ENCODE measurements at places on chromosomes 1 and 21.

DNA sequence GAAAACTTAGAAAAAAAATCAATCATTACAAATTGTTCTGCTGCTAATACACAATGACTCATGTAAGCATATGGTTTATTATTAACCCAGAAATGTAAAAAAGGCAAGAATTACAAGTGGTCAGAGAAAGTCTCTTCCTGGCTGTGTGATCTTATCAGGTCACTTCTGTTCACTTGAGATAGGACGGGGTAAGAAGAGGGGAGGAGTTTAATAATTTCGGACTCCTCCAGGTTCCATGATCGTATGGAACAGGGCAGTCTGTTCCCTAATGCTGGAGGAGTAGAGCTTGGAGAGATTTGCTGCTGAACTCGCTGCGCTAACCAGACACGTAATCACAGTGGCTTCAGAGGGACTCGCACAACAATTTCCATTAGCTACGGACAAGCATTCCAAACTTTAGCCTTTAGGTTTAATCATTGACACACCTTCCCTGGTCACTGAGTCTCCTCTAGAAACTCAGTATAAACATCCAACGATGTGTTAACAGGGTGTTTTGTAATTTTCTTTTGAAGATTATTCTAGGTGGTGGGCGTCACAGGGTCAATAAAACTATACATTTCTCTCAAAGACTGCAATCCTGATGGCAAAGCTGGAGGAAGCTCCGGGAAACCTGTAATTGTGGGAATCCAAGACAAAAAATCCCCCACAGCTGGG is 1.3 kb downstream of the CRYZ start:
- no peak for DNase-seq

- no peak for DNase-seq
These were observed 22.4 kb downstream of the CAPZB start for GRCh38 chr1:19462781-19463503.

DNA sequence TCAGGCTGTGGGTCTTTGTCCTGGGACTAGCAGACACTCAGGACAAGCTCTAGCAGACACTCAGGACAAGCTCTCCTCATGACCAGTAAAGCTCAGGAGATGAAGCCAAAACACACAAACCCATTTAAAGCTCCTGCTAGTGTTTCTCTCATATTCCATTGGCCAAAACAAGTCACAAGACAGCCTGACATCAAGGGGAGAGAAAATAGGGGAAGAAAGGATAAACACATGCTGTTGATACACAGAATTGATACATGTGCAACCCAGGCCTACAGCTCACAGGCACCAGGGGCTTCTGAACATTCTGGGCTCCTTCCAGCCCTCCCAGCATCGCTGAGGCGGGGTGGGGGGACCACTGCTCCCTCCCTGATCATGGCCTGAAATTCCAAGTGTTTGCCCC is 35.3 kb downstream of the ATF3 start:
- DNase-seq, result no peak

- no peak for DNase-seq
These were observed 27.5 kb upstream of the GPR88 start for GRCh38 chr1:100510451-100510850.

GRCh38 chr1:223700388-223700918 is 11.9 kb upstream of the CAPN2 start:
- no peak for DNase-seq

- no peak for DNase-seq
These were observed 69.3 kb downstream of the SLC25A24 start for GRCh38 chr1:108130794-108131193.

- no peak for DNase-seq
These were observed 12.9 kb upstream of the GJA5 start for GRCh38 chr1:147773215-147773715.

GRCh38 chr1:30596470-30596869 is 126.9 kb downstream of the MATN1 start:
- DNase-seq, result no peak

DNA sequence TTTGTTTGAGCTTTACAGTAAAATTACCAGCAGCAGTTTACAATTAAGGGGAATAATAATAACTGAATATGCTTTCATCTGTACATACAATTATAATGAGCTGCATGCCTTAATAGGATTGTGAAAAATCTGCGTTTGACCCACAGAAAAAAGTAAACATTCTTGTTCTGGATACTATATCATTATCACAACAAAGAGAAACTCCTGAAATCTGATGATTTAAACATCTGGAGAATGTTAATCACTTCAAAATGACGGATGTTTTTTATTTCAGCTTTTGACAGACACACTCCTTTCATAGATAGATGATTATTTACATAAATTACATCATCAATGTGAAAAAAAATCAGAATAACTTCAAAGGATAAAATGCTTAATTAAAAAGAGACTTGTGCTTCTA is 58.5 kb downstream of the TYW3 start:
- DNase-seq, result no peak

DNA sequence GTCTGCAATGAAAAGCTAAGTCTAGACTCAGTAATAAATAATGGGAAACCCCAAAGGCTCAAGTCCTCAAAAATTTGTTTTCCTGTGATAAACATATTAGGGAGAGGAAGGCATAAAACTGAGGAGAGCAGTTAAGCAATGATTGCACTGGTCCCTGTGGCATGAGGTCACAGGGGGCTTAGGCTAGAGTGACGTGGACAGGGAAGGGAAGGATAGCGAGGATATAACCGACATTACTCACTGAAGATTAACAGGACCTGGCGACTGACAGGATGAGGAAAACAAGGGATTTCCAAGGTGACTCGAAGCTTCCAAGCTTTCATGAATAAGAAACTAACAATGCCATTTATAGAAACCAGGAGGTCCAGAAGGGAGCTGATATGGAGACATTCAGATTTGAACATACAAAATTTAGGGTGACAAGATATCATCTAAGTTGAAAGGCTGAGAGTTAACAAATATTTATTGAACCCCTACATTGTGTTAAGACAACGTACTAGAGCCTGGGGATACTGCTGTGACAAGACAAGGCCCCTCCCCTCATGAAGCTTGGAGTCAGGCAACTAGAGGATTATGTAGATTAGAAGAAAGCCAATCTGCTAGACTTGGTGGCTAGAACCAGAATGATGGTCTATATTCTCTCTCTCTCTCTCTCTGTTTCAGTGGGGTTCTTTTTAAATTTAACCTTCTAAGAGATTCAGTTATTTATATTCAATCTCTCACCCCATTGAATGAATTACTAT is 33.2 kb upstream of the PKN2 start:
- no peak for DNase-seq

DNA sequence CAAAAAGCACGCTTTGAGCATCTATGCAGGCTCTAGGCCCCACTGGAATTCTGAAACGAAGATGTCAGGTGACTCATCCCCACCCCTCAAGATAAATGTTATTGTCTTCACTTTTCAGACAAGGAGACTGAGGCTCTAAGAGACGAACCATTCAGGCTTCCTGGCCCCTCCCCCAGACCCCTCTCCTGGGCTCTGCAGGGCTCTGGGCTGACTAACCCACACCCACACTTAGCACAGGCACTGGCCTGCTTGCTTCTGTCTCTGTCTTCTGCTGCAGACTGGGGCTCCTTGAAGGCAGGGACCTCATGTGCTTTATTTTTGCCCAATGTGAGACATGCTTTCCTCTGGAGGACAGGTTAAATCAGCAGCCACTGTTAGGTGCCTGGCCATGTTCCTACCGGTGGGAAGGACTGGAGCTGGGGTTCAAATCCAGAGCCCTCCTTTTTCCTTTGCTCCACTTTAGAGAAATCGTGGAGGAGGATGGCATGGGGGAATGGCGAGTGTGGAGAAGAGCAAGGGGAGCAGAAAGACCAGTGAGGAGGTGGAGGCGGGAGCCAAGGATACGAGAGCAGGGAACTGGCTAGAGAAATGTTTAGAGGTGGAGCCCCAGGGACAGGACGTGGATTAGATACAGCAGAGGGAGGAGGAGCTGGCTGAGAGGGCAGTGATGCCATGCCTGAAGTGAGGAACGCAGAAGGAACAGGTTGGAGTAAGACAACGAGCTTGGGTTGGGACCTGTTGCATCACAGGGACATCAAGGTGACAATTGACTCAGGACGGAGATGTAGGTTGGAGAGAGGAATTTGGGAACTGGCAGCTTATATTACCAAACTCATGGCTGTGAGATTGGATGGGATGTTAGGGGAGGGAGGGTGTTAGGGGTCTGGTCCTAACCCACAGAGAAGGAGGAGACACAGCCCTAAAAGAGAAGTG is 1.7 kb downstream of the TMEM125 start:
- DNase-seq, result no peak

DNA sequence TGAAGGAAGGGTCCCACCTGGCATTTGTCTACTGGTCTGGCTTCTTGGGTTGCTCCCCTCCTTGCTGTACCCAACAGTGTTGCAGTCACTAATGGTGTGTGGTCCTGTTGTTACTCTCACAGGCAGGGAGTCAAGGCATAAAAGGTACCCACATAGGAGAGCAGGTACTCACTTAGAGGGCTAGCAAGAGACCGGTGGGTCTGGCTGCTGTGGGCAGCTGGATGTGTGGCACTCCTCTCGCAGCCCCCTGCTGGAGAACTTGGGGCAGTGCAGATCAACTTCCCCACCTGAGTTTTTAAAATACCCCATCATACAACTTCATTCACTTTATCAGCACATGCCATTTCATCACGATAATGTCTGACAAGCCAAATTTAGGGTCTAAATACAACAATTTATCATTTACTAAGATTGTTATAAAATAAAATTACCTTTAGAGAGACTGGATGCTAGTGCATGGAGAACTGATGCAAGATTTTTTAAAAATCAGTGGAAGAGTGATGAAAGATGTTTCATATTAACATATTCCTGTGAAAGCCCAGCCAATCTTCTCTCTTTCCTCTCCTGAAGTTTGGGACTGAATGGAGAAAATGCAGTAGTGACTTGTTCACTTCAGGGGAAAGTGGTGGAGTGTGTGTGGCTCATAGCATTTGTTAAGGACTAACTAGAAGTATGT is 42.8 kb downstream of the ACP6 start:
- peak; percentile 38 for DNase-seq

DNA sequence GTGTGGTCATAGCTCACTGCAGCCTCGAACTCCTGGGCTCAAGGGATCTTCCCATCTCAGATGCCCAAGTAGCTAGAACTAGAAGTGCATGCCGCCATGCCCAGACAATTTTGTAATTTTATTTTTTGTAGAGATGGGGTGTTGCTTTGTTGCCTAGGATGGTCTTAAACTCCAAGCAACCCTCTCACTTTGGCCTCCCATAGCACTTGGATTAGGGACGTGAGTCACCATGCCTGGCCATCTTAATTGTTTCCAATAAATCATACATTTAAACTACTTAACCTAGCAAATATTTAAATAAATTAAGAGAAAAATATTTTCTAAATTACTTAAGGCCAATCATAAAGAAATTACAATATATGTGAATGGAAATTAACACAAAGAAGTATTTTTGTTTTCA is 35.1 kb upstream of the ADGRL4 start:
- no peak for DNase-seq

- no peak for DNase-seq
These were observed 29.8 kb upstream of the ETV3 start for GRCh38 chr1:157168015-157168414.

- no peak for DNase-seq
These were observed 1678.9 kb downstream of the KCNT2 start for GRCh38 chr1:194929357-194929756.

Measured in stimulated activated CD4-positive, alpha-beta T cell treated with anti-CD3 and anti-CD28 coated beads, Interleukin-1b, Interleukin-23, amount 100 ng/mL, for 4 hours (primary cell).